ENCODE measurements at places on chromosomes 7 and 10.

DNA sequence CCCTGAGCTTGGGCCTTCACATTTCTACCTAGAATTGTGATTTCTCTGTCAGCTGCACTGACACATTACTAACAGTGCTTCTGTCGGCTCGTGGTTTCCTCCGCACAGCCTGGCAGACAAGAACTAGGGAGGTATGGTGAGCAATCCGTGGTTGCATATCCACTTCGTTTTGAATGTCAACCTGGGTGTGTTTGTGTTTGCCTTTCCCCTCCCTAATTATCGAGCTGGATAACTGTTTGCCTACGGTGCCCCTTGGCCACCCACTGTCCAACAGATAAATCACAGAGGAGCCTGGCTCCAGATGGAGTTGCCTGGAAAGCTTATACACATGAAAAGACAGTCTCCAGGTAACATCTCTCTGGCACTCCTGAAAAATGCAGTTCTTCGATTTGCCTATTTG lies 228.8 kb downstream of the TRIL start:
- no peak for DNase-seq

GRCh38 chr10:63227207-63227895 lies 94.2 kb downstream of the NRBF2 start:
- no peak for DNase-seq

GRCh38 chr7:67487316-67487715 lies 490.7 kb downstream of the TYW1 start:
- DNase-seq: no peak

DNA sequence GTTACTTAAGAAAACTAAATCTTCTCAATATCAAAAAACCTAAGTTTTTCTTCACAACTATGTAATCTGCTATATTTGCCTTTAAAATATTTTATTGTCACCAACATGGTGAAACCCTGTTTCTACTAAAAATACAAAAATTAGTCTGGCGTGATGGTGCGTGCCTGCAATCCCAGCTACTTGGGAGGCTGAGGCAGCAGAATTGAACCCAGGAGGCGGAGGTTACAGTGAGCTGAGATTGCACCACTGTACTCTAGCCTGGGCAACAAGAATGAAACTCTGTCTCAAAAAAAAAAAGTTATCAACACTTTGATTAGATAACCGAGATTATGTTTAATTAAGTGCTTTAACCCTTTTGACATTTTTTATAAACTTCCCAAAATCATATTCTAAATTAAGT lies 28.3 kb upstream of the CLDN4 start:
- no peak for DNase-seq

DNA sequence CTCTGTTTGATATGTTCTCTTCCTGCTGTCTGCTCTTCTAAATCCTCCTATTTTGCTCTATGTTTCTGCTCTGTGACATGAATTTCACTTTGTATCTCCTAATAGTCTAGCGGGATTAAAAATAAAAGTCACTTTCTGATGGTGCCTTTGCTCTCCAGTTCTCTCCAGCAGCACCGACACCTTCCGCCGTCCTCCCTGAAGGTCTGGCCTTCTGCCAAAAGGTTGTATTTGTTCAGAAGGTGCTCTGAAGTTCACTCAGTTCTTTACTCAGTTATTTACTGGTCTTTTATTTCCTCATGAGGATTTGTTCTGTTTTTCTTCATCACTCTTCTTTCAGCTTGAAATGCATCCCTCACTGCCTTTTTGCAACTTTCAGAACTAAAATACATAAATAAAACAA lies 11.2 kb upstream of the EPHA1 start:
- DNase-seq: no peak

DNA sequence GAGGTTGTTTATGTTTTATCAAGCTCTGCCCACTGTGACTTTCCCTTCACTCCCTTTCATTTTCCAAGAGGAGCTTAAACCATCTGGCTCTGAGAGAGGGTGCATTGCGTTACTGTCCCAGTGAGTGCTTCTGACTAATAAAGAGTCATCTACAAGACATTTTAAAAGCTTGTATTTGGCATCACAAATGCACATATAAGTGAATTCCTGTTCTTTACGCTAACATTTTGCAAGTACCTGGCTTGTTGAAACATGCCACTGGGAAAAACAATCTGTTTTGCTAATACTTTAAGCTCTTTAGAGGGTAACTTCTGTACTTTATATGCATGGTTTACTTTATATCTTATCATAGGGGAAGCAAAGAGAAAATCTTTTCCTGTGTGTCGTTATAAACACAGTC lies 534.6 kb upstream of the POM121L12 start:
- DNase-seq: no peak

DNA sequence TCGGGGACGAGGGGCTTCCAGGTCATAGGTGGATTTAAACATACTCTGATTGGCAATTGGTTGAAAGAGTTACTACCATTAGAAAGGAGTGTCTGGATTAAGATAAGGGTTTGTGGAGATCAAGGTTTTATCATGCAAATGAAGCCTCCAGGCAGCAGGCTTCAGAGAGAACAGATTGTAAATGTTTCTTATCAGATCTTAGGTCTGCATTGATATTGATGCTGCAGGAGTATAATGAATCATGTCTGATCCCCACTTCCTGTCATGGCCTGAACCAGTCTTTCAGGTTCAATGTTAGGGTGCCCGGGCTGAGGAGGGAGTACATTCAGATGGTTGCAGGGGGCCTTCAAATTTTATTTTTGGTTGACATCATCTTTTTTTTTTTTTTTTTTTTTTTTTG lies 51.4 kb downstream of the SH3PXD2A start:
- DNase-seq: no peak

DNA sequence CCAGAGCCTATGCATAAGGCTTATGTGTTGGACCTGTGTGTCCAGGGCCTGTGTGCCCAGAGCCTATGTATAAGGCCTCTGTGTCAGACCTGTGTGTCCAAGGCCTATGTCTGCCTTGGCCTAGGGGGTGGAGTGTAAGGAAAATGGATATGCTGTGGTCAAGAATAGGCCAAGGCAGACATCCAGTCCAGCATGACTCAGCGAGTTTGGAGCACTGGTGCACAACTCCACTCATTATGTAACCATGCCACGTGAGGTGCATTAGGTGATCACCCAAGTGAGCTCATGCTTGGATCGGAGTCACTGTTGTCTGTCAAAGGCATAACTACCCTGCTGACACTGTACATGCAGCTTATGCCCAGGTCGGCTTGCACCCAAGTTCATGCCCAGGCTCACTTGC lies 238.9 kb downstream of the CACNA2D1 start:
- no peak for DNase-seq

GRCh38 chr10:43681220-43681619 lies 32.5 kb upstream of the ZNF32 start:
- no peak for DNase-seq

DNA sequence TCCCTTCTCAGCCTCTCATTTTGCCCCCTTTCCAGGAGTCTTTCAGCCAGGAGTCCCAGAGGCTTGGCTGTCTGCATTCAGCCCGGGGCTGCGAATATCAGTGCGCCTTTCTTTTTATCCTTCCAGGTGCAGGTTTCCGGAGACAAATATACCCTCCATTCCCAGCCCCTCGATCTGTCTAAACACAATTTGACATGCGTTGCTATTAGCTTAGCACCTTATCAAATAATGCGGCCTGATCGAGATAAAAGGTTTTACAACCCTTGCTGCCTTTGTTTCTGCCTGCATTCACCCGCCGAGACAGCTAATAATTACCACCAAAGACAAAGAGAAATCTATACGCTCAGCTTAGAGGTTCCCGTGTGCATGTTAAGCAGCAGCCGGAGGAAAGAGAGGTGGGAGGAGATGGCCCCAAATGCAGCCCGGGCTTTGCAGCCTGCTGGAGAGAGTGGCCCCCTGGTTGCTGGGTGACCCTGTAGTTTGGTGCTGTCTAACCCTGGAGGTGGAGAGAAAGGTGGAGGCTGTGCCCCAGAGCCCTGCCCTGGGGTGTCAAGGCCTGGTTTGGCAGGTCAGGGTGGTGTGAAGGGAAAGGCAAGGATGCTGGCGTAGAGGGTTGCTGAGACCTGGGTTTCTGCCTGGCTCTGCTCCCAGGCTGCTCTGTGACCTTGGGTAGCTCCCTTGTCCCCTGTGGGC lies 185.3 kb downstream of the RPS24 start:
- no peak for DNase-seq

GRCh38 chr7:108129018-108129965 lies 869 bp downstream of the LAMB4 start:
- no peak for DNase-seq

- no peak for DNase-seq
Measured at GRCh38 chr10:112298581-112298980, 15.4 kb downstream of the TECTB start.

DNA sequence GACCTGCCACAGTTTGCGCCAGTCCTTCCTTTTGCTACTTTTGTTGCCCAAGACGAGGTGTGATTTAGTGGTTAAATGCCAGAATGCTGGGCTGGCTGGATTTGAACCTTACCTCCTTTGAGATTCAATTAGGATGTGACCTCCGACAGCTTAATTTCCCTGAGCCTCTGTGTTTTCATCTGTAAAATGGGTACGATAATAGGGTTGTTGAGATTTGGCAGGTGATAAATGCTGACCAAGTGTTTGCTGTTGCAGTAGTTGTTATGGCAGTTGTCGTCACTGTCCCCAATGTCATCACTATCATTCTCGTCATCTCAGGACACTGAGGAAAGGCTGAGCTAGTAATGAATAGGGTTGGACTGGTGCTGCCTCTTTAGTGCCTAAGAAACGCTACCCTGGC lies 61.1 kb downstream of the GRK5 start:
- DNase-seq: no peak

GRCh38 chr7:47405921-47406800 lies 175.8 kb downstream of the TNS3 start:
- DNase-seq: no peak

- DNase-seq: no peak
Measured at GRCh38 chr10:5456563-5456962, 42.8 kb downstream of the CALML5 start.

Measured in activated naive CD4-positive, alpha-beta T cell (primary cell).